ENCODE measurements at places on chromosomes 2 and 18.

DNA sequence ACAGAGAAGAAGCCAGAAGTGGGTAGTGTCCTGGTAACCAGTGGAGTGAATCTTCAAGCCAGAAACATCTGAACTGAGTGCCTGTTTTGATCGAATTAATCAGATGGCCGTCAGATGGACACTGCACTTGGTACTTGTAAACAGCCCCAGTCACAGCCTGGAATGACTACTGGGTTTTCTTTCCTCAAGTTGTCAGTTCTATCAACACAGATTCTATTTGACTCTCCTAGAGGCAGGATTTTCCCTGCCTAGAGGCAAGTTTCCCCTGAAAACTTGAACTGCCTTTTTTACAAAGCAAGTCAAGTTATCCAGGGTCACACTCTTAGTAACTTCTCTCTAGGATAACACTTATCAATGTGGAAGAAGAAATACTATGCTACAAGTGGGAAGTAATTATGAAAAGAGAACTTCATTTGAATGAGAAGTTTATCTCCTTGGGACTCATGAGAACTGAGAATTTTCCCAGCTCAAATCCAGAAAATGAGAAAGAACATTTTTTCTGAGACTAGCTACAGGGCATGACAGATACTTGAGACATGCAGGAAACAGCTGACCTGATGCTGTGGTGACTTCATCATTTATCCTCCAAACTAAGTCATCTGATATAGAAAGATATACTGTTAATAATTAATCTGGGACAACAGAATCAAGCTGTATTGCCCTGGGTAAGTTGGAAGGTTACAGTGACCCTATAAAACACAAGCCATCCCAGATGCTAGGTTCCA, 36.0 kb downstream of the SULT1C2 start:
- DNase-seq = peak; percentile 81

GRCh38 chr2:102672107-102672776, 52.9 kb downstream of the SLC9A2 start:
- no peak for DNase-seq

GRCh38 chr2:137050949-137051348, 285.6 kb downstream of the THSD7B start:
- peak; percentile 31 for DNase-seq

DNA sequence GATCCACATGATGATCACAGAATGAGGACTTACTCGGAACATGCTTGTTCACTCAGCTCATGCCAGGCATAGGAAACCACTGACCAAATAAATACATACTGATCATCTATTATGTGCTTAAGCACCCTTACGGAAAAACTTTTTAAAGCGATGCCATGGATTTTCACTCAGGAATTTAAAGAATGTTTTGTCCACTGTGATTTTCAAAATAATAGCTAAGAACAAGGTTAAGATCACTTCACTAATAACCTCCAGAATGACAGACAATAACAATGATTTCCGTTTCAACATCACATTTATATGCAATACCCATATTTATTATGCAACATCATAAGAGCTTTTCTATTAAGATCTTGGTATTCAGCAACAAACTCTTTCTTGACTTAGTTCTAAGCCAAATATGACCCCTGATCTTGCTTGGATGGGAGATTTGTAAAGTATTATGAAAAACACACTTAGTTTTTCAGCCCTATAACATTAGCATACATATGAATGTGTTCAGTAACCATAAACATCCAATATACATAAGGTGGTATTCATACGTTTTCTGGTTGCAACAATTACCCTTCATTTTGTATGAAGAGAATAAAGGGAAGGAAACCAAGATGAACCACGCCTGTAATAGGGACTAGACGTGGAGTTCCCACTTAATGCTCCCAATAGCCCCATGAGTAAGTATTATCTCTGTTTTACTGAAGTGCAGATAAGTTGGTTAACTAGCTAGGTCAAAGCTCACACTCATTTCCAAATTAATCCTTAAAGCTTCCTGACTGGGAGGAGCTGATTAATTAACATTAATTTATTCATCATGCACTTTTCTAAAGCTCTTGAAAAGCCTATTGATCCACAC, 1.9 kb downstream of the CD302 start:
- no peak for DNase-seq

DNA sequence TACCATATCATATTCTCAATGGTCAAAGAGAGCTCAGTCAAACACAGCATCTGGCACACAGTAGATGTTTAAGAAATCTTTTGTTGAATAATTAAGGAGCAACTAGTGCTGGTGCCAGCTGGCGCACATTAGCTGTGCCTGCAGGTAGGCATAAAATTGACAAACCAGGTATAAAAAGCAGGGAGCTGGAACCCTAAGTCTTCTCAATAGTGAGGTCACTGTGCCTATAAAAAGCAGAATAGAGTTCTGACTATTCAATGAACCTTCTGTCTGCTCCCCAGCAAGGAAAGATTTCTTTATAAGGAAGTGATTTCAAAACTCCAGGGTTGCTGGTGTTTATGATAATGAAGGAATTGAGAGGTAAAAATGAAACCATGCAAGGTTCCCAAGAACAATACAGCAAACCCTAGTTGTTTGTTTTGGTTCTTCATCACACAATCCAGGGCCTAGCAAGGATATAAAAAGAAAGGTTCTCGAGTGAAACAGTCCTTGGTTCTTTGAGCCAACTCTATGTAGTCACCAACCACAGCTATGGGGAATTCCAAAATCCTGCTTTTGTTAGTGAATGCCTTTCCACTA, 76.1 kb downstream of the THADA start:
- peak; percentile 93 for DNase-seq

GRCh38 chr2:148416248-148416647, 228.3 kb upstream of the EPC2 start:
- no peak for DNase-seq

GRCh38 chr2:217216982-217217381, 357.1 kb upstream of the TNP1 start:
- no peak for DNase-seq

- no peak for DNase-seq
These were observed 107.8 kb downstream of the PRELID3A start for GRCh38 chr18:12515550-12515949.

DNA sequence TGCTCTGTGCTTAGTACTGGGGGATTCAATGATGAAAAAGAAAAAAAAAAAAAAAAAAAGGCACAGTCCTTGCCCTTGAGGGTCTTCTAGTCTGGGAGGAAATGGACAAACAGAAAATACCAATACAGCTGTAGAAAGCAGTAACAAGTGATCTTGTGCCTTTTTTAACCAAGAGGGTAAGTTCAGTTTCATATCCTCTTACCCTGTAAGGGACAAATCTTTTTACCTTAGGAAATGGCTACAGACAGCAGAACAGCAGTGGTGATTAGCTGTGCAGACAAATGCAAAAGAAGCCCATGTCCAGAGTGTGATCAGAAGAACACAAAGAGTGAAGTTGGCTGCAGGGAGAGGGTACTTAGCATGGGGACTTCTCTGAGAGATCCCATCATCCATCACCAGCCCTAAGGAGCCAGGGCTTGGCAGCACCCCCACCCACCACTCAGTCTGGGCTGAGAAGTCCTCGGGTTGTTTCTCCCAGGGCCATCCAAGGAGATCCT, 102.9 kb downstream of the ALPK2 start:
- no peak for DNase-seq

DNA sequence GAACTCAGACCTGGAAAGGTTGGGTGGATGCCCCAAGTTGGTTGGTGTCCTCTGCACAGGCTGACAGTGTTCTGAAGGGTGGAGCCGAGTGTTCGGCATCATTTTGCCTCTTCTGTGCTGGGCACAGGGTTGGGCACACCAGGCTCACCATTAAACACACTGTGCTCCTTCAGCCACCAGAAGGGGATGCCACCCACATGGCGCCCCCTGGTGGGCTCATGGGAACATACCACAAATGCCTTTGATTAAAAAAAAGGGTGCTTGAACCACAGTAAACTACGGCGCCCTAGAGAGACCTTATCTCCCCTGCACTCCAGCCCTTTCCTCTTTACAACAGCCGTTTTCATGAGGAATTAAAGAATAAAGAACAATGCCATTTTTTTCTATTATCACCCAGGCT, 89.4 kb downstream of the CELF4 start:
- DNase-seq = peak; percentile 12

- no peak for DNase-seq
These were observed 1.3 kb downstream of the KCTD1 start for GRCh38 chr18:26546875-26547645.

DNA sequence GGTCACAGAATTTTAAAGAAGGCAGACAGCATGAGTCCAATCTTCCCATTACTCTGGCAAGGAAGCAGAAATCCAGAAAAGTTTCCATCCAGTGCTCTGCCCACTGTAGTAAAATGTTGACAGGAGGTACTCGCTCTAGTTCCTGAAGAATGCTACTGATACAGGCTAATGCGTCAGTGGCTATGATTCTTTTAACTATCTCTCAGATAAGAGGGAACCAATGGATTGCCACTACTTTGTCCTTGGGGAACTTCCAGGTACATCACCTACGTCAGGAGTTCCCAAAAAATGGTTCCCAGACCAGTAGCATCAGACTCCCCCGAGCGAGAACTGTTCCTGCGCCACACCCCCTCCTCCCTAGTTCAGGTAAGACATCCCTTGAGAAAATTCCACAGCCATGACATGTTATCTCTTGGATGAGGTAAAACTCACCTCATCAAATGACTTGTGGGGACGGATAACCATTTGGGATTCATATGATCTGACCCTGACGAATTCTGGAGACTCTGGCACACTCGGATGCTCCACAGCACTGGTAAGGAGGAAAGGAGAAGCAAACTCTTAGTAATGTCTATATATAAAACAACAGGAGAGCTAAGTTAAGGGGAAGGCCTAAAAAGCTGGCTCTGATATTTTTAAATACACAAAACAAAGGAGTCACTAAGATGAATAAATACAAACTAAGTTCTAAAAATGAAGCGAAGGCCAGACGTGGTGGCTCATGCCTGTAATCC, 16.5 kb downstream of the STARD7 start:
- no peak for DNase-seq

DNA sequence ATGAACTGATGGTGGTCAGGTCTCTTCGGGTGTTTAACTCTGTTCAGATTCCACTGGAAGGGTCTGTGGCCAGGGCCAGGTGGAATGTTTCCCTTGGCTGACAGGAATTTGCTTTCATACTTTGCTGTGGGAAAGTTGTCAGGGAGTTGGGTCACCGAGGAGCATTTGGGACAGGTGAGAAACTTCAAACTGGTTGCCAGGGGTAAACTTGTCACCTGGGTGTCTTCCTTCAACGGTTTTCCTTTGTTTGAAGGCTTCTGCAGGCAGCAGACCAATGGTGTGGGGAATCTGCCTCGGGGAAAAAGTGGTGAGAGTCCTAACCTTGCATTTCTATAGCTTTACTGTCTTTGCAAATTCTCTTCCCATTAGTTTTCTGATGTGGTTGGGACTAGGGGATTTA, 92.2 kb downstream of the TGFA start:
- no peak for DNase-seq

GRCh38 chr2:191675807-191676721, 1.9 kb upstream of the NABP1 start:
- no peak for DNase-seq

DNA sequence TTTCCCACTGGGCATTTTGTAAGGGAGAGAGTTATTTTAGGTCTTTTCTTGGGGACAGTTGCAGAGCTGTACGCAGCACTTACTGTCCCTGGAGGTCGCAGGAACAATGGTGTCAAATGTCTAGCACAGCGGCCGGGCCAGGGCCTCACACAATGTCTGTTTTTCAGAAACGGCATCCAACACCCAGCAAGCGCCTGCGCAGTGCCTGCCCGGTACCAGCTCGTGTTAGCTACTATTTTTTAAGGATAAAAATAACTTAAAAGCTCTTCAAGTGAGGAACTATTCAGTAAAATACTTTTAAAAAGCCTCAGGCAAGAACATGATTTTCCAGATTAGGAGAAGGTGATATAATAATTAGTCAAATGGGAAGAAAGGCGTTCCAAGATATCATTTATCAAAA, 90.0 kb downstream of the MBP start:
- DNase-seq = peak; percentile 33

GRCh38 chr18:62425465-62426190, 97.2 kb upstream of the ZCCHC2 start:
- DNase-seq = peak; percentile 96

DNA sequence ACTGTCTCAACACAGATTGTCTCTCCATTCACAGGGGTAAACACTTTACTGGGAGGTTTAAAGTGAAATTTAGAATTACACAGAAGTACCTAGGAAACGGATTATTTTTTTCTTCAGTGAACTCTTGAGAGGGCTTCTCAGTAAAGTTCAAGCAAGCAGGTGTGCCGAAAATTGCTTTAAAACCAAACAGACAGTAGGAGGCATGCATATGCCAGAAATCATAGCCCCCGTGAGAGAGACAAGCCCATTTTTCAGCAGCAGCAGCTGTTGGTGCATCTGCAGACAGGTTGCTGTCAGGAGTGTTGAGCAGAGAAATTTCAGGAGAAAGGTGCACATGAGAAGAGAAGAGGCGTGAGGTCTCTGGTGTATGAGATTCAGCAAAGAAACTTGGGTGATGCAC, 2115.5 kb upstream of the CELF4 start:
- DNase-seq = no peak

DNA sequence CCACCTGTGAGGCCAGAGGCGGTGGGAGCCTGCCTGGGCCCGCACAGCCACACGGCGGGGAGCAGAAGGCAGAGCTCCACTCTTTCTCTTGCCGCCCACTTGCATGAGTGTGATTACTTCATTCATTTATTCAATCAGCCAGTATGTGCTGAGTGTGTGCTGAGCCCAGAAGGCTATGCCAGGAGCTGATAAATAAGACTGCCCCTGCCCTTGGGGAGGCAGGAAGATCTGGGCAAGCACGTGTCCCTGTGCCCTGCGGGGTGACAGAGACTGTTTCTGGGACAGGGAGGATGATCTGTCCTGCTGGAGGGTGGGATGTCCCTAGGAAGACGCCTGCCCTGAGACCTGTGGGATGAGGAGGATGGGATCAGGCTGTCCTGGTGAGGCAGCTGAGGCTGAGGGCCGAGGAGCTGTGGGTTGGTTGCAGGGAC, 250.8 kb downstream of the DYSF start:
- DNase-seq = no peak

- no peak for DNase-seq
These were observed 22.5 kb upstream of the SPAG16 start for GRCh38 chr2:213261715-213262114.

- peak; percentile 66 for DNase-seq
These were observed 152.1 kb downstream of the PXDN start for GRCh38 chr2:1591978-1592907.

- peak; percentile 7 for DNase-seq
These were observed 188.5 kb downstream of the EIPR1 start for GRCh38 chr2:3189076-3189591.
